ENCODE measurements at places on chromosomes 13 and 19. TPM values are rescaled to one million over a fixed set of nuclear protein-coding genes. Genes with fewer than 3 reads are reported as not detected.

The CYP2F1 gene
- not detected for total RNA-seq

The ZNF681 gene
- total RNA-seq, result 6.5 TPM

The COMP gene
- 162 TPM for total RNA-seq

The IRS2 gene
- 12.0 TPM for total RNA-seq

The ZNF66 gene
- 10.1 TPM for total RNA-seq

The METTL21C gene
- total RNA-seq, result 1.9 TPM

The KASH5 gene
- 1.7 TPM for total RNA-seq

The LHFPL6 gene
- 141 TPM for total RNA-seq

The BEST2 gene
- not detected for total RNA-seq

The ZNF555 gene
- total RNA-seq, result 7.0 TPM

The ZNF586 gene
- 19.3 TPM for total RNA-seq

The C19orf44 gene
- total RNA-seq, result 5.3 TPM

The DACH1 gene
- total RNA-seq, result 3.6 TPM

The GAPDHS gene
- total RNA-seq, result not detected

The ZIK1 gene
- total RNA-seq, result 14.4 TPM

The FPR2 gene
- total RNA-seq, result 7.0 TPM

The ZNF324B gene
- 16.4 TPM for total RNA-seq

The IQCN gene
- 2.4 TPM for total RNA-seq

The CNN2 gene
- 120 TPM for total RNA-seq

The CGB1 gene
- not detected for total RNA-seq

The PRKCG gene
- not detected for total RNA-seq

The WDR88 gene
- not detected for total RNA-seq

The LYL1 gene
- total RNA-seq, result 13.0 TPM

The GCDH gene
- 9.1 TPM for total RNA-seq

The IRGC gene
- not detected for total RNA-seq

The PRDX2 gene
- total RNA-seq, result 112 TPM

Data from umbilical cord (tissue), 2 donors.